ENCODE measurements at places on chromosomes 1 and 21. TPM values are rescaled to one million over a fixed set of nuclear protein-coding genes. Genes with fewer than 3 reads are reported as not detected.

KIAA1614 gene
- 7.6 TPM for total RNA-seq

FCRL1 gene
- not detected for total RNA-seq

GPR25 gene
- total RNA-seq: 1.3 TPM

PLA2G2A gene
- 39.5 TPM for total RNA-seq

TAS1R1 gene
- not detected for total RNA-seq

DNA sequence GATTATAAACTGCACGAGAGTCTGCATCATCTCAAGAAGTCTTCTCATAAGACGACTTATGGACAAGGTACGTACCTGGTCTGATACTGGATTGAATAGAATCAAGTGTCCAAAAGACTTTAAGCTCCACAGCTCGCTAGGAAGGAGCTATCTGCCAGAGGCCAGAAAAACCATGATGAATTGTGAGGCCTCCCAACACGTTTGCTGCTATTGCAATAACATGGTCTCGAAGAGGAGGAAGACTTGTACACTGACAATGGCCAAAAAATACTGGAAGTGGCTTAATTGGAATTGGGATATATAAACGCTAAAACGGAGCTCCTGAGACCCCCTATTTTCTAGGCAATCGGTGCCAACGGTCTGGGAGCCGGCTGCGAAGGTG, 534 bp downstream of the DNAJC28 start:
- no peak for DNase-seq

- DNase-seq: no peak
These were observed 228.2 kb upstream of the IRF2BP2 start for GRCh38 chr1:234838182-234838581.

- DNase-seq: no peak
These were observed 49.4 kb downstream of the LGR6 start for GRCh38 chr1:202243006-202243405.

DNA sequence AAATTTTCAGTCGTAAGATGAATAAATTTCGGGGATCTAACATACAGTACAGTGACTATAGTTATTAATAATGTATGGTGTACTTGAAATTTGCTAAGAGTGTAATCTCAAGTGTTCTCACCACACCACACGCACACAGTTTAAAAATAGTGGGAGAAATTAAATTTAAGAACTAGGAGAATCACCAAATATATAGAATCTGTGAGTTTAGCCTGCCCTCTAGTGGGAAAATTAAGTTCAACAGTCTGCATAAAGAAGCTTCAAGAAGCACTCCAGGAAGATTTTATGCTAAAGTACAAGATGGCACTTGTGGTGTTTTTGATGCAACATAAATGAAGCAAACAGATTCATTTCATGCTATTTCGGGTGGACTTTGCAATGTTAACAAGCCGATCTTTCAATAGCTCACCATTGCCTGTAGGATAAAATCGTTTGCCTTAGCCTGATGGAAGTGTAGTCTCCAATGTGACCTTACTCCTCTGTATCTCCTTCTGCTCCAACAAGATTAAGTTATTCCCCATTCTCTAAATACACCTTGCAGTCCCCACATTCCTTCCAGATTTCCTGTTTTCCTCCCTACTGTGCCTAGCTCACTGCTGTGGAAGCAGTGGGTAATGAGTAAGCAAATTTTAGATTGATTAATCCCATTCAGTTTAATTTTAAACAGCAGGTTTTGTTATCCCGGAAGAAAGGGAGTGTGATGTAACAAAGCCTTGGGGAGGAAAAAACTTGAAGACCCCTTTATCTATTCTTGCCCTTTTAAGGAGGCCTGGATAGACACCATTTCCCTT, 8.7 kb upstream of the PIK3C2B start:
- DNase-seq: no peak

DNA sequence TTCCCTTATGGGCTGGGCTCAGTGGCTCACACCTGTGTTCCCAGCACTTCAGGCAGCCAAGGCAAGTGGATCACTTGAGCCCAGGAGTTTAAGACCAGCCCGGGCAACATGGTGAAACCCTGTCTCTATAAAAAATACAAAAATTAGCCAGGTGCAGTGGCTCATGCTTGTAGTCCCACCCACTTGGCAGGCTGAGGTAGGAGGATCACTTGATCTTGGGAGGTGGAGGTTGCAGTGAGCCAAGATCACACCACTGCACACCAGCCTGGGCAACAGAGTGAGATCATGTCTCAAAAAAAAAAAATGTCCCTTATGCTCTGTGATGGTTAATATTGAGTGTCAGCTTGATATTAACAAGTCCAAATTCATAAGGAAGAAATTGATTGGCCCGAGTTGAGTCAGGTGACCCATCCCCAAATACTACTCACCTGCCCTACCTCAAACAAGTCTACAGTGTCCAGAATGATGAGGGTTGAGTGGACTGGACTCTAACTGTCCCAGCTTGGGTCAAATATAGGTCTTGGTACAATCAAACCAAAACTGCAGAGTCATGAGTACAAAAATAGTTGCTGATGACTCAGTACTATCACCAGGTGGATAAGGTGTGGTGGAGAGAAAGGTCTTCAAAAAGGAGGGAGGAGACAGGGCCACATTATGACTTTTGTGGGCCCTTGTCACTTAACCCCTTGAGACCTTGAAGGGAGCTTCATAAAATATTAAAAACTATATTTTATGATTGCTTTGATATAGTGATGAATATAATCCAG, 161.0 kb downstream of the ZNF326 start:
- DNase-seq: no peak

DNA sequence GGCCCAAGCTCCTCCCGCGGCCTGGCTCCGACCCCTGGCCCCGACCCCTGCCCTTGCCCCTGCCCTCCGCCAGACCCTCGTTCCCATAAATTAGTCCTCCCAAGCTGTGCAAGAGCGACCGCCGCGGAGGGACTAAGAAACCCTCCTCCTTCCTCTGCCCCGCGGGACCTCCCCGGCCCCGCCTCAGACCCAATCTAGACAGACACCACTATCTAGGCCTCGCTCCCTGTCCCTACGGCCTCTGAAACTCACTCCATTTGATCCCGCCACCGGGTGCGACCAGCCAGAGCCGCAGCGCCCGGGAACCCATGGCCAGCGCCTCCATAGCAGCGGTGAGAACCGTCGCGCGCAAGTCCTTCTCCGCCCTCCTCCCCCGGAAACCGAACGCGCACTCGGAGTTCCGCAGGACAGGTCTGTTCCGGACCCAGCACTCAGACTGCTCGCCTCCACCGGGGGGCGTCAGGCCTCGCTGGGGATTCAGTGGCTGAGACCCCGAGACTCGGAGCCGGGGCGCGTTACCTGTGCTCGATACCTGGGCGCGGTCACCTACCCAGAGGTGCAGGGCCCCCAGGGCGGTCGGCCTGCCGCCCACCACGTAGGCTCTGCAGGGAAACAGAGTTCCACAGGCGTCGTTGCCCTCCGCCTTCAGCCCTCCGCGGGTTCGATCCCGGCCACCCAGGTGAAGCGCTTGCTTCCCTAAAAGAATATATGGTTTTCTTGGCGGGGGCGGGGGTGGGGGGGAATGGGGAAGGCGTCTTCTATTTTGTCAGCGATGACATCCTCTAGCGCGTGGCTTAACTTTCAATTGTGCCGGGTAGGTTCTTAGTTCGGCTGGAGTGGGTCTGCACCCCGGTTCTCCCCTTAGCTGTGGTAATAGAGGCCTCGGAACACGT, at the start of gene MRPL39:
TSS of gene MRPL39 (minus strand) at position 331 of the 893 bp plus-strand sequence. CDS start at position 325, 6 bp downstream.
- peak; percentile 53 for DNase-seq

DNA sequence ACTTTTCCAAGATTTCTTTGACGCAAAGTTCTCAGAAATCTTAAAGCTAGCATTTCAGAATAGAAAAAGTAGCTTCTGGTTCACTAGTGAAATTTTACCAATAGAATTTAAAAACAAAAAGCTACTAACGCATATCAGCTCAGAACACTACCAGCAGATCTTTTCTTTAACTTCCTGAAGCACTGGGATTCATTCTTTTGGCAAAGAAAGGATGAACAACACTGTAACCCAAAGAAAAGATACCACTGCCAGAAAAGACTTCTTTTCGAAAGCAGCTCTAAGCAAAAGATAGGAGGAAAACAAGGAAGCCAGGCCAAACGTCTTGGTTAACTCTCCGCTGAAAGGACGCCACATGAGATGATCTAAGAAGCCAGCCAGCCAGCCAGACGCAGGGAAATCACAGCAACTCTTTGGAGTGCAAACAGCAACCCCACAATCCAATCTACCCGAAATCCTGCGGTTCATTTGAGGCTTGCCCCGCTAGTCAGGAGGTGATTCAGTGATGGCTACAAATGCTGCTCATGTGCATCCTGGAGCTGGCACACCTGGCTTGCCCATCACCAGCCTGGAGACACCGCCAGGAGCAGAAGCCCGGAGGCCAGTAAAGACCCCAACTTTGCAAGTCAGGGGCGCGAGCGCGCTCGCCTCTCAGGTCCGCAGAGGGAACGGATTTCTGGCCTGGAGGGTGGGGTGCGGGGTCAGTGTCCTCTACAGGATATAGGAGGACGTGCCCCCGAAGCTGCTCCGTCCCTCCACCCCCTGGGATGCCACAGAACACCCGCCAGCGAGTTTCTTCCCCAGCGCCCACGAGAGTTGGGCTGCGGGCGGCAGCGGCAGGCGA, 812 bp downstream of the NBPF1 start:
- DNase-seq: no peak

- no peak for DNase-seq
These were observed 3.3 kb upstream of the IRF2BP2 start for GRCh38 chr1:234613128-234613875.

DNA sequence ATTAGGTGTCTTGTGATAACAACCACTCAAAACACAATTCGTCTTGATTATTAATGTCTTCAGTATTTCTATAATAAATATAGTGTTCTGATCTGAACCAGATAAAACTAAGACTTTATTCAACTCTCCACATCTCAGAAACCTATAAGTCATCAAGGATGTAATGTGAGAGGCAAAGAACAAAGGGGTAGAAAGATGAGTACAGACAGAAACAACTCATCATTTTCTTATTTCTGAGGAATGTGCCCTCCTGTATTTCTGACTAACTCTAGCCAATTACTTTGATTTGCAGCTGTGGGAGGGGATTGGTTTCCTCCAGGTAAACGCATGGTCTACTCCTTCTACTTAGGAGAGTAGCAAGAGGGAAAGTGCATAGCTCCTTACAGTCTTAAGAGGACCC, 73.7 kb upstream of the ST6GALNAC5 start:
- DNase-seq: no peak

DNA sequence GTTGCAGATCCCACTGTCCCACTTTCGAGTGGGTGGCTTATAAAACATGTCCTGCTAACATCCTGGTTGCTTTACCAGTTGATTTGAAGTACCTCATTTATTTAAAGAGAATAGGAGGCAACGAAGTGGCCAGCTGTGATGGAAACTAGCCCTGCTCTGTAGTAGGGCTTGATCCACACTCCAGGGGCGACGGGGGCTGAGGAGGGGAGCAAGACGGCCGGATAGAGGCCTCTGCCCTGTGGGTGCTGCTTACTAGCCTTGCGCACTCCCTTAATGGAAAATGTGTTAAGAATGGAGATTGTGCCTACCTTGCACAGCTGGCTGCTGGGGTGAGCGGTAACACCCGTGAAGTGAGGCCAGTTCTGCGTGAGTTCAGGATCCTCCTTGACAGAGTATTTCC, 41.1 kb upstream of the PWP2 start:
- DNase-seq: no peak

- peak; percentile 82 for DNase-seq
These were observed at the start of gene SH3BP5L for GRCh38 chr1:248825909-248826760. Gene SH3BP5L, minus strand, starts transcription at chr1:248825915. Its CDS starts 980 bp downstream, at chr1:248824935.

DNA sequence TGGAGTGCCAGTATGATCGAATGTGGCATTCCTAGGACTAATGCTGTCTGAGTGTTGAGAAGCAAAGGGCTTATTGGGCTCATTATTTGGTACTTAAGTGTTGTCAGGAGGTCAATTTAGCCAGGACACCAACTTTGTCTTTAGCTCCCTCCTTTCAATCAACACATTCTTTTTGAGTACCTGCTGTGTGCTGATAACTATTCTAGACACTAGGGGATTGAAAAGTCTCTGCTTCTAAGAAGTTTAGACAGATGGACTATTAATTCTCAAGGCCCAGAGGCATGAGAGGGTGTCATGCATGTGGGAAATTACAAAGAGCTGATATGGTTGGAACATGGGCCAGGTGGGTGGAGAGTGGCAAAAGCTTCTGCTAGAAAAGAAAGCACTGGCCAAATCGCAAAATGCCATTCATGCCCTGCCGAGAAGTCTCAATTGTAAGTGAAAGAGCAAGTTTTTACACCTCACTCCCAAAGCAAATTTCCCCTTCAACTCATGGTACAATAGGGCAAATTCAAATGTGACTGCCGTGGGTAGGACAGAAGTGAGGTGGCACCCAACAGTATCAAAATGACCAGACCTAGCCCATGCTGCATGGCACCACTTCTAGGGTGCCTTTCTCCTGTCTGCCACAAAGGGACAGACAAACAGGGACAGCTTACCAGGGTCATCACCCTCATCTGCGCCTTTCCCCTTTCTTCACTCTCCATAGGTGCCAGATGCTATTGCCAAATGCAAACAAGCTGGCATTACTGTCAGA, 53.6 kb upstream of the LAX1 start:
- DNase-seq: no peak

Data from esophagus squamous epithelium (tissue), 5 donors.